Skeletal muscle cell (primary cell): ENCODE measurements at places on chromosomes 12 and 14.

- no peak for DNase-seq
Measured at GRCh38 chr12:50988051-50988450, 35.7 kb downstream of the HIGD1C start.

DNA sequence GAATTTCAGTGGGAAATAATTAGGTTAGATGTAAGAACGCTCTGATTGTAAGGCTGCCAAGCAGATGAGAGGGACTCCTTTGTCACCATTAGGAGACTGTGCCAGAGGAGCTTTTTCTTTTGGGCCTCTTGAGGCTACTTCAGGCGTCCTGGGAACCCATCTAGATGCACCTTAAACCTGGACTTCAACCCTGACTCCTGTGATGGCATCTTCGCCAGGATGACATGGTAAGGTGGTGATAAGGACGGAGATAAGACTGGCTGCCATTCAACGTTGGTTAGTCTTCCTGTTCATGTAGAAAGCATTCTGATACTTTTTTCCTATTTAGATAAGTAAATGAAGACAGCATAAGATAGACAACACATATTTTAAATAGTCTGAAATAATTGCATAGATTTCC lies 36.3 kb downstream of the STK38L start:
- no peak for DNase-seq

- DNase-seq, result peak; percentile 31
Measured at GRCh38 chr14:81529391-81529790, 4.3 kb downstream of the SEL1L start.

GRCh38 chr14:94462219-94462551 lies 9.6 kb upstream of the SERPINA11 start:
- DNase-seq, result no peak

GRCh38 chr12:18576648-18577047 lies 161.2 kb downstream of the PLCZ1 start:
- DNase-seq, result no peak

DNA sequence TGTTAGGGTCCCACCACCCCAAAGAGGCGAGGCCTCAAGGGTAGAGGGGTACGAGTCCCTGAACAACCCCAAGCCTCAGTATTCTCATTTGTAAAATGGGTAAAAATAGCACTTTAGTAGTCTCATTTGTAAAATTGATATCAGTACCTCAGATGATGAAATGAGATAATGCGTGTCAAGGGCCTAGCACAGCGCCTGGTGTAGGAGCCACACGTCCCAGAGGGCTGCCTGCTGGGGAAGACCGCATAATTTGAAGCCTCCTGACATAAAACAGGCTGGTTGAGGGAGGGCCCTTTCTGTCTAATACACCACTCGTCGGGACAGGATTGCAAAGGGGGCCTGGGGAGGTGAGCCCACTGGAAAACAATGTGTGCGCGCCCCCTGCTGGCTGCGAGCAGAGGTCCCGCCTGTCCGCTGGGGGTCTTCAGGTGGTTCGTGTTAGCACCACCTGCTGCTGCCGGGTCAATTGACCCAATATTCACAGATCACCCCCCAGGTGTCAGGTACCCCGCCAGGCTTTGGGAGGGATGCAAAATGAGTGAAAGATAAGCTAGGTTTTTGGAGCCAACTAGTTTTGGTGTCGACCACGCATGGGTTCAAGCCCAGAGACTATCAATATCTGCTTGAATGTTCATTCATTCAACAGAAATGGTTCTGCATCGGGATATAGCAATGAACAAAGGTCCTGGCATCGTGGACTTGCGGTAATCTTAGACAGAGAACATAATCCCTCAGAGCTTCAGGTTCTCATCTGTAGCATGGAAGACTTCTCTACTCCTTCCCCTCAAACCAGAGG lies 24.7 kb upstream of the IRF2BPL start:
- no peak for DNase-seq

- no peak for DNase-seq
Measured at GRCh38 chr12:63964301-63964700, 119.8 kb downstream of the SRGAP1 start.

- no peak for DNase-seq
Measured at GRCh38 chr12:113392520-113392919, 11.2 kb downstream of the SDS start.

GRCh38 chr12:95815632-95816212 lies 25.2 kb upstream of the NTN4 start:
- no peak for DNase-seq

DNA sequence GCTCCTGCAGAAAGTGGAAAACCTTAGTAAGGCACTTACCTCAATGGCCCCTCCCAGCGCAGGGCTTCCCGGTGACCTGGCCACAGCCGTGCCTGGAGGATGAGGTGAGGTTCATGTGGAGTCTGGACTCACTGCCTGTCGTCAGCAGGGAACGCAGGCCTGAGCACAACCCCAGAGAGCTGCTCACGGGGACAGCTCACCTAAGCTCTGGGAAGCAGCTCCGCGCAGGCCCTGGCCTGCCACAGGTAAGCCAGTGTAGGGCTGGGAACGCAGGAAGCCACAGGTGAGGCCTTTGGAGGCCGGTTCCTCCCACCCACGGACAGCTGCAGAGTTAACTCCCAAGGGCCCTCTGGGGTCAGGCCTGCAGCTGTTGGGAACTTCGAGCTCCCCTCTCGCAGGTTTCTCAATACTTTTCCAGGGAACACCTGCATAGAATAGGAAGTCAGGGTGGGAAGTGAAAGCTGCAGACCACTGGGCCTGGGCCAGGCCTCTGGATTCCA lies 32.7 kb downstream of the ANAPC7 start:
- no peak for DNase-seq

DNA sequence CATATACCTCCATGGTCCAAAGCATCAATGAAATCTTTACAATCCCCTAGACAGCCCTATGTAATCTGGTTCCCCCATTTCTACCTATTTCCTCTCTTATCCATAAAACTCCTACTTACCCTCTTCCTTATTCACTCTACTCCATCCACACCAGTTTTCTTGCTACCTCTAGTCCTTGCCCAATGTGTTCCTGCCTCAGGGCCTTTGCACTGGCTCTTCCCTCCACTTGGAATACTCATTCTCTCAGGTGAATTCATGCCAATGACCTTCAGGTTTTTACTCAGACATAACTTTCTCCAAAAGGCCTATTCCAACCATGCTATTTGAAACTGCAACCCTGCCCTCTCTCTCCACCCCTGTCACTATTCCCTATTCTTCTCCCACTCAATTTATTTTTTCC lies 138.7 kb upstream of the KRR1 start:
- no peak for DNase-seq

DNA sequence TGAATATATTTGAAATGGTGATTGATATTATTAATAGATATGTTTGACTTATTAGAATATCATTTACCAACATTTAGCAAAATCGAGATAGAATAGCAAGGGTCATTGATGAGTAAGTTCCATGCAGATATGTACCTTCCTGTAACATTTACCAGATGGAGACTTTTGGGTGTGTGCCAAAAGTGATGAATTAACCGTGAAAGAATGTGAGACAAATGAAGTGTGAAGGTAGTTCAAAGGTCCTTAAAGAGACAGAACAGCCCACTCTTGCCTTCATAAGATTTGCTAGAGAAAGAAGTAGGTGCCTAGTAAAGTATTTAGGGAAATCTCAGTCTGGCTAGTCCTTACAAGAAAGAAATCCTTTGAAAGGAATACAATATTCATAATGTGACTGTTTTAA lies 45.5 kb downstream of the FGD4 start:
- no peak for DNase-seq

GRCh38 chr12:6688543-6688998 lies 604 bp downstream of the ZNF384 start:
- no peak for DNase-seq

DNA sequence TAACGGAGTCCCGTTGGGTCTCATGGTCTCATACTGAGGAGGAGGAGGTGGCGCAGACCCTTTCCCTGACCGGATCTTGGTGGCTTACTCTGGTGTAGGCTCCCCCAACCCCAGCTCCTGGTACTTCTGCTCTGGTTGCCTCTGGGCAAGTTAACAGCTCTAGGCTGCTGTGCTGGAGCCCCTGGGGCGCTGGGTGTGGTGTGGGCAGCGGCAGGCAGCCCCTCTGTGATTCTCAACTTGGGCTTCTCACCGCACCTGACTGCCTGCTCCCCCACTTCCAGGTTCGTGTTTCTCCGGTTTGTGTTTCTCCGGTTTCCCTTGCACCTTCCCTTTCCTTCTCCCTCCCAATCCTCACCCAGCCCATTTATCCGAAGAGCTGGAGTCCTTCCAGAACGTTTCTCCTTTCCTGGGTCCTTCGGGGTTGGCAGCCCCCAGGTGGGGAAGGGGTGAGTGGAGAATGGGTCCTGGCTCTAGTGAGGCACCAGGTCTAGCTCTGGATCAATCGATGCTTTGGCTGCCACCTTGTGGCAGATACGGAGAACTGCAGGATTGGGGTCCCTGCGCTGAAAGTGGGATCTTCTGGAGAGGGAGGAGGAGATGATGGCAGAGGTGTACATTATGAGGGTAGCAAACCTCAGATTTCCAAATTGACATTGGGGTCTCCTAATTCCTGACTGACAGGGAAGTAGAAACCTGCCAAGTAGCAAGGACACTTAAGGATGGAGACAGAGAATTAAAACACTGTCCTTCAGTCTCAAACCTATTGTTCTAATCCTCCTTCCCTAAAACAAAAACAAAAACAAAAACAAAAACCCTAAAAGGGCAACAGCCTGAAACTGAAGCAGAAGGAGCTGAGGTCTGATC lies 8.3 kb downstream of the CISTR start:
- no peak for DNase-seq
